ENCODE measurements at places on chromosomes 3 and 15.

- no peak for DNase-seq
Measured at GRCh38 chr3:155416500-155417118, 123.1 kb upstream of the STRIT1 start.

- DNase-seq: no peak
Measured at GRCh38 chr15:80462836-80463512, 58.8 kb downstream of the ARNT2 start.

- DNase-seq: no peak
Measured at GRCh38 chr3:110749006-110749405, 322.6 kb upstream of the NECTIN3 start.

DNA sequence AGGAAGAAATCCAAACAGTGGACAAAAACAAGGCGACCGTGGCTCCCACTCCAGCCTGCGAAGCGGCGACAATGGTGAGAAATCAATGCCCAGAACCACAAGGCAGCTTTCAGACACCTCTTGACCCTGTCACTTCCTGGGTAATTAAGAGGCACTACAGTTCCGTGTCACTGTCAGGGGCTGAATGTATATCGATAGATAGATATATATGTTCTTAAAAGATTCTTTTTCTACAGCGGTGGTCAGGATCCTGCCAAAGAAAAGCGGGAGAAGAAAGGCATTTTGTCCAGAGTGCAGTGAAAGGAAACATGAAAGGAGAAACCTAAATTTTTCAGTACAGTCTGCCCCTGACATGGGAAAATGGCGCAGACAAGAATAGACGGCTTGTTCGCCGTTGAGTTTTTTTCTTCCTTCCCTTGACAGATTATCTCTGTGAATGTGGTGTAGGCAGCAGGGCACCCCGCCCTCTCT is 56.2 kb upstream of the HES1 start:
- DNase-seq: no peak

GRCh38 chr3:69200384-69201068 is 78.1 kb upstream of the LMOD3 start:
- DNase-seq: no peak

- DNase-seq: no peak
Measured at GRCh38 chr3:52044869-52045619, 11.3 kb downstream of the DUSP7 start.

- DNase-seq: no peak
Measured at GRCh38 chr15:45660231-45660979, 25.6 kb downstream of the SQOR start.

DNA sequence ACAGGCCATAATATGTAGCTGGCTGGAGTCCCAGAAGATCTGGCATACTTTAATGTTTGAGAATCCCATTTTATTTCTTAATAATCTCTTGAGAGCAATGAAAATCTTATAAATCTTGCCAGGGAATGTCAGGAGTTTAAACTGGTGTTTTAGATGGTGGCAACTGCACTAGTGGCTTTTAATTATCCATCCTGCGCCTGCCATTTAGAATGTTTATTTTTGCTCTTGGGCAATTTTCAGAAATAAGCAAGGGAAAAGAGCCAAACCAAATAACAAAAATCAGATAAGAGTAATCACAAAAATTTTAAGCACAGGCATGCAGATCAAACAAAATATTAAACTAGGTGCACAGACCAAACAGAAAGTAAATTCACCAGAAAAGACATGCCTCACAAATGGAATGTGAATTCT is 41.9 kb upstream of the UBP1 start:
- DNase-seq: no peak

DNA sequence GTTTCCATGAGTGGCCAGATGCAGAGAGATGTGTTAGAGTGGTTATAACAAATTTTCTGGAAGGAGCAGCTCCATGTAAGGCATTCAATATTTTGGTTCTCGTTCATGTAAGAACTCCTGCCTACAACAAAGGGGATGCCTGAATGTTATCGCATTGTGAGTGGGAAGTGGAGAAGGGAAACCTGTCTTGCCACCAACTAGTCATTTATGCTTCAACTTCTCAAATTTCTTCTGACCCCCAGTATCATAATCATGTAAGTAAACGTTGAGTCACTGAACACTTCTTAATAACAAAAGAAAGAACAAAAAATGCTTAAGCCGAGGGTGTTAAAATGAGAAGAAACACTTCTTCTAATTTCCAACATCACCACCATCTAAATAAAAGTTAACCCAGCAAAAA is 62.0 kb upstream of the MRPL3 start:
- DNase-seq: no peak

GRCh38 chr3:165185707-165186327 is 10.4 kb downstream of the SLITRK3 start:
- no peak for DNase-seq

GRCh38 chr3:25888892-25889524 is 99.1 kb downstream of the OXSM start:
- DNase-seq: no peak

DNA sequence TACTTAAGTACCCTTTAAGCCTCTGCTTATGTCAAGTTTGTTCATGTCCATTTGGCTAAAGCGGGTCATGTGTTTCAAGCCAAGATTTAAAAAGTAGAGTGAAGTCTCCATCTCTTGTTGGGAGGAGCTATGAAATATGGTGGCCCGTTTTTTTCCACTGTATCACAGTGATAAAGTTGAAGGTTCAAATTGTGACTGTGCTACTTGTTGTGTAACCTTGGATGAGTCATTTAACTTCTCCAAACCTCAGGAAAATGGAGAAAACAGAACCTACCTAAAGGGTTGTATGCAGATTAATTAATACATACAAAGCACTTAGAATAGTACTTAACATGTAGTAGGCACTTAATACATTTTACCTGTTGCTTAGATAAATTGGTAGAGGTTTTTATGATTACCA is 43.4 kb downstream of the SNAPC5 start:
- no peak for DNase-seq

GRCh38 chr15:77475898-77476297 is 55.2 kb downstream of the HMG20A start:
- DNase-seq: no peak

DNA sequence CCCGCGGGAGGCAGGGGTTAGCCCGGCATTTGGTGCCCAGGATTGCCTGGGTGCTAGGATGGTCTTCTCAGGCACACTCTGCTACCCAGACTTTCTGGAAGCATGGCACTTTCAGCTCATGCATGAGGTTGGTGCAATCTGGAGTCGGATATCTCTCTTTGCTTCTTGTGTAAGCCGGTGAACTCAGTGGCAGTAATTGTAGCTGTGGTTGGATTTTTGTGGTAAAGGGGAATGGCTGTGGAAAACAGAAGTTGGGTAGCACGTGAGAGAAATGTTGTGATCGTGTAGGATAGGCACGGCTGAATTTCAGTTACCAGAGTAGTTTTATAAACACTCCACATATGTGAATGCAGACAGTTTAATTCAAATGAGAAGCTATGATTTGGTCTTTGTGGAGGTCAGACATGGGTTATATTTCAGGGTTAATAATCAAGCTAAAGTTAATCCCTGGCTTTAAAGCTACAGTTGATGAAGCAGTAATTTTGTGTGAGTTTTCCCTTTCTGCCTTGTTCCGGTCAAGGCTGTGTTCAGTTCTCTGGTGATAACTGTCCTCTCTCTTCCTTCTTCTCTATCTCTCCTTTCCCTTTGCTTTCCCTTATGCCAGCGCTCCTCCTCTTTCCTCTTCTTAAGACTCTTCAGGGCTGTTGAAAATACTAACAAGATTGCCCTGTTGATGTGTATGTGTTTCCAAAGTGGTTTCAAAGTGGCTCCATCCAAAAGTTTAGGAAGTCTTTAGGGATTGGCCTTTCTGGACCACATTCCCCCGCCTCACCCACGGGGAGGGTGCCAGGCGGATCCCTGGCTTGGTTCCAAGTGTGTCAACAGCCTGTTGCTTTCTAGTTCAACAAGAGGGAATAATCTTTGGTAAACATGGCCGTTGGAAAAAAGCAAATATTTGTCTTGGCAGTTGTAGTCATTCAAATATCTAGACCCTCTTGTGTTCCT is 404.6 kb upstream of the C2CD4B start:
- no peak for DNase-seq

GRCh38 chr3:195892105-195893043 is 16.0 kb downstream of the TNK2 start:
- no peak for DNase-seq

DNA sequence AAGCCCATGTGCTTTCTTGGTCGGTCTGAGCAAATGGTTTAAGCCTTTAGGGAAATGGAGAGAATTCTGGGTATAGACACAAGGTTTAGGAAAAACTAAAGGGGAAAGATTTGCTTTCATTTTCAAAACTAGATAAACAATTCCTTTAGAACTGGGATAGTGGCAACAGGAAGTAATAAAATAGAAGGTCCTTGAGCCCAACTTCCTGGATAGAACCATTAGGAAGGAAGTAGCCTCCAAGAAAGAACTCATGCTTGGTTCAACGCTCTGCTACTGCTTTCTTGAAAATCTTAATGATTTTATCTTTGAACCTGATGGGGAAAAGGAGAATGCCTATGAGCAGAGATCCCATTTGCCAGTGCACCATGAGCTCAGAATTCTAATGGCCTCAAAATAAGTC is 147.0 kb upstream of the THRB start:
- DNase-seq: no peak
